PC-3 (cell line): ENCODE measurements at places on chromosomes 1 and 21. TPM values are rescaled to one million over a fixed set of nuclear protein-coding genes. Genes with fewer than 3 reads are reported as not detected.

DNA sequence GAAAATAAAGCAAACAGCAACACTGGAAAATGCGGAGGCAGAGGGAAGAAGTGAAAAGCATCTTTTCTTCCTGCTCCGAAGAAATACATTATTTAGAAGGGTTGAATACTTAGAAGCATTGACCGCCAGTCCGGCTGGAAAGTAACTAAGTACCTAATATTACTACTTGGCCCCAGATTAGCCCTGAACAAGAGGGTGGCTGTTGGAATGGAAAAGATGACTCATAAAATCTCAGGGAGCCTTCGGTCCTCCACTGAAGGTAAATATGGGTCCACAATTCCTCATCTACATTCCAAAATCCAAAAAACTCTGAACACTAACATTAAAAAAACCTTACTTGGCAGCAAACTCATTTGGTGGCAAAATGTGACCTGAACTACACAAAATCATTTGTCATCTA lies 40.1 kb downstream of the BCAR3 start:
- DNase-seq: no peak
- peaks cover 70% of the 10 kb centered on the region for H3K36me3 ChIP-seq
- no peak overlapping the region for H3K4me3 ChIP-seq
- peaks cover 3% of the 10 kb centered on the region; the same call in 1 of the 2 replicates for H3K4me1 ChIP-seq

DNA sequence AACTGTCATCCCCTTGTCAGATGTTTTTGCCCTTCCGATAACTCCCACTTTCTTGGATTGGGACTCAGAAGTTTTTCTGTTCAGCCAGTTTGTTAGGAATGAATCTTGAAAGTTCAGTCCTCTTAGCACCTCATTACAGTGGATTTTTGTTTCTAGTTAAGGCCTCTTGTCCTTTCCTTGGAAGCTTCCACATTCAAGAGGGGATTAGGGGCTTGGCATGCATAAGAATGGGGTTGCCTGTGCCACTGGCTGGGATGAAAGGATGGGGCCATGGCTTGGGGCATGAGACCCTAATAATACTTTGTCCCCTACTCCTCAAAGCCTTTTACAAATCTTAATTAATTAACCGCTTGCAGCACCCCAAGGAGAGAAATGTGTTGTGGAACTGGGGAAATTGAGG lies 2.4 kb upstream of the DHDDS start:
- H3K4me3 ChIP-seq: no peak overlapping the region
- peaks cover 26% of the 10 kb centered on the region for H3K4me1 ChIP-seq
- H3K36me3 ChIP-seq: 0 out of 2 replicates have a peak, but pooled peaks cover 3% of the 10 kb centered on the region
- no peak overlapping the region for H3K27ac ChIP-seq

C8B gene
- not detected in 2 replicates for total RNA-seq

ZC3H12A gene
- total RNA-seq: 45.3 and 65.1 TPM in 2 replicates

DNA sequence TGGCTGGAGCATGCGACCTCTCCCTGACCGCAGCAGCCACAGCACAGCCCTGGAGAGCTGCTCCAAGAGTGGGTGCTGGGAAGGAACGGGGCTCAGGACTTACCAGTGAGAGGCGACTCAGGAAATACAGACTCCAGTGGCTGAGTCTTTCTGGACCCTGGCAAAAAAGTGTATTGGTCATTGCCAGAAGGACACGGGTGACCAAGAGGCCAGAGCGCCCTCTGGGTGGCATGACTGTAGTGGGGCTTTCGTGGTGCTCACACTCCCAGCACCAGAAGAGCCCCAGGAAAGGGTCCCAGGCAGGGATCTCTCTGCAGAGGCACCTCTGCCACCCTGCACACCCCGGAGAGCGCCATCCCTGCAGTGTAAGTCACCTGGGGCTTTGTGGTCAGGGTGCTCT lies 8.9 kb upstream of the PRDM16 start:
- H3K27ac ChIP-seq: no peak overlapping the region
- H3K4me3 ChIP-seq: no peak overlapping the region
- H3K27me3 ChIP-seq: peaks cover 92% of the 10 kb centered on the region
- no peak for DNase-seq
- no peaks in the 10 kb centered on the region for H3K36me3 ChIP-seq
- H3K4me1 ChIP-seq: no peaks in the 10 kb centered on the region

SLC1A7 gene
- 0.23 and 0.26 TPM in 2 replicates for total RNA-seq

GRCh38 chr1:202642619-202643291 lies 67.5 kb downstream of the SYT2 start:
- no peaks in the 10 kb centered on the region for H3K36me3 ChIP-seq
- no peak overlapping the region for H3K4me3 ChIP-seq
- no peak overlapping the region for H3K27ac ChIP-seq
- no peak for DNase-seq
- H3K4me1 ChIP-seq: no peaks in the 10 kb centered on the region

DMBX1 gene
- 1.7 and 2.4 TPM in 2 replicates for total RNA-seq

DNA sequence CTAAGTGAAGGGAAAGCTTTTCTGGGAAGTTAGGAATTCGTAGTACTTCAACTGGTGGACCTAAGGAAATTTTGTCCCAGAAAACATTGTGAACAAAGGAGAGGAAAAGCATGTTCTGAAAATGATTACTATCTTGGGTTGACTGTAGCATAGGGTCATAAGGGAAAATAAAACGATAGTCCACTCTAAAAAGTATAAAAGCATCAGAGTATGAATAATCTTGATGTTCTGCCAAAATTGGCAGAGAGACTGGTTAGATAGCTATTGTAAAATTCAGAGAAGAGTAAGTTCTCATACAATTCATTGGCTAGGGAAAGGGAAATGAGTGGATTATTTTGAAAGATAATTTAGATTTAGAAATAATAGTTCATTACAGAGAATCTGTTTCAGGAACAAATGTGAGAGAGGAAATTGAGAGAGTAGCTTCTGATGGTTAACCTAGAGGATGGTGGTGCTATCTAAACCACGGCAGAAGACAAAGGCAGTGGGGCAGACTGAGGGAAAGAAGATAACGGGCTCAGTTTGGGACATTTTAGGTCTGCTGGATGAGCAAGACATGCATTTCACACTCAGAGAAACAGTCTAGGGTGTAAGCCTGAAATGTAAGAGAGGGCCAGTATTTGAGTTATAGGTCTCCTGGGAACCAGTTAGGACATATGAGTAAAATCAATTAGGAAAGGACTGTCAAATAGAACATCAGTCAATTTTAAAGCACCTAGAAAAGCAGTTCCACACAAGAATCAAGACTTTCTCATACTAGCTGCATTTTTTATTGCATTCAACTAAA lies 799.3 kb upstream of the CXADR start:
- no peak overlapping the region for H3K27ac ChIP-seq
- no peaks in the 10 kb centered on the region for H3K27me3 ChIP-seq
- no peak overlapping the region for H3K4me3 ChIP-seq
- no peaks in the 10 kb centered on the region for H3K36me3 ChIP-seq
- H3K4me1 ChIP-seq: no peaks in the 10 kb centered on the region
- no peak for DNase-seq

DNA sequence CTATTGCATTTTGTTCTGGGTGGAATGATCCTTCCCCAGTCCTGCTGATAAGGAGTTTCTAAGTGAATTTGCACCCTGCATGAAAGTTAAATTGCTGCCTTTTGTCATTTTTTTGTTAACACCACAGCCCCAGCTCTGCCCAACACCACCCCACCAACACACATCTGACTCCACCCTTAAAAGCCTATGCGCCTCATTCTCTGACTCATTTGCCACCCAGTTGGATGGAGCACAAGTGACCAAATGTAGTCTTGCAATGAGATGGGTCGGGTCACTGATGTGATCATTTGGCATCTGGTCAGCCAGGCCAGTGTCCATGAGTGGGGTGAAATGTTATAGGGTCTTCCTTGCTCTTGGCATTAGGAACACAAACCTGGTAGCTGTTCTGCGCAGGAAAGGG lies 256.8 kb downstream of the KAZN start:
- no peak overlapping the region for H3K27ac ChIP-seq
- H3K27me3 ChIP-seq: peaks cover 46% of the 10 kb centered on the region
- no peak for DNase-seq

DNA sequence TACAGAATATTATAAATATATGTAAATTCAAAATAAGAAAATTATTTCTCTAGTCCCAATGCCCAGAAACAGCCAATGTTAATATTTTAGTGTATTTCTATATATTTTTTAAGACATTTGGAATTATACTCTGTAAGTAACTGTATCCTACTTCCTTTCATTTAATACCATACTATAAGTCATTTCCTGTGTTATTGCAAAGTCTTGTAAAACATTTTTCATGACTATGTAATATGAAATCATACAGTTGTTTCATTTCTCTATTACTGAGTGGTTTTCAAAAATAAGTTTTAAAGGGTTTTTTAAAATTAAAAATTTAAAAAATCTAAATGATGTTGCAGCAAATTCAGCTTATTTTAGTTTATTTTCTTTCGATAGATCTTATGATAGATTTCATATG lies 2.0 kb downstream of the RNASEL start:
- H3K36me3 ChIP-seq: no peaks in the 10 kb centered on the region
- H3K4me3 ChIP-seq: no peak overlapping the region
- no peaks in the 10 kb centered on the region for H3K27me3 ChIP-seq
- H3K4me1 ChIP-seq: 0 out of 2 replicates have a peak, but pooled peaks cover 5% of the 10 kb centered on the region
- no peak overlapping the region for H3K27ac ChIP-seq

DNA sequence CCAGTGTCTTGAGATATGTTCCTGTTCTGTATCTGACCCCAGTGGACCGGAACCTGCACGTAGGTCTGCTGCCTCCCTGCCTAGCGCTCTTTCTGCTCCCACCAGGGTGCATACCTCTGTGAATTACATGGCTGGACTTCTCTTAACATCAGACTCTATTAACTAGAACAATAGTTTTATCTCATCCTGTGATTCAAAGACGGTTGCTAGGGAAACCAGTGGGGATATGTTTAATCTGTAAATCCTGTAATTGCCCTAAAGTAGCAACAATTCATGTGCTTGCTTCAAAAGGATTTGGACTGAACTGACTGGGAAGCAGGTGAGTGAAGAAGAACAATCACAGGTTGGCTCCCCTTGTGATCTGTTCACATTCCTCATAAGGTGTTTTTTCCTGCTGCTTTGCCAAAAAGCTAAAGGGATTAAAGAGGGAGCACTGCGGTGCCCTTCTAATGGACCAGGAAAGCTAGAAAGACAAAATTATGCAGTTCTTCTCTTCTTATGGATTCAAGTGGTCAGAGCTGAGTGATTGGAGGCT lies 52.7 kb upstream of the DIRAS3 start:
- H3K36me3 ChIP-seq: no peaks in the 10 kb centered on the region
- H3K4me3 ChIP-seq: no peak overlapping the region
- DNase-seq: no peak

FCRL2 gene
- not detected in 2 replicates for total RNA-seq

DNA sequence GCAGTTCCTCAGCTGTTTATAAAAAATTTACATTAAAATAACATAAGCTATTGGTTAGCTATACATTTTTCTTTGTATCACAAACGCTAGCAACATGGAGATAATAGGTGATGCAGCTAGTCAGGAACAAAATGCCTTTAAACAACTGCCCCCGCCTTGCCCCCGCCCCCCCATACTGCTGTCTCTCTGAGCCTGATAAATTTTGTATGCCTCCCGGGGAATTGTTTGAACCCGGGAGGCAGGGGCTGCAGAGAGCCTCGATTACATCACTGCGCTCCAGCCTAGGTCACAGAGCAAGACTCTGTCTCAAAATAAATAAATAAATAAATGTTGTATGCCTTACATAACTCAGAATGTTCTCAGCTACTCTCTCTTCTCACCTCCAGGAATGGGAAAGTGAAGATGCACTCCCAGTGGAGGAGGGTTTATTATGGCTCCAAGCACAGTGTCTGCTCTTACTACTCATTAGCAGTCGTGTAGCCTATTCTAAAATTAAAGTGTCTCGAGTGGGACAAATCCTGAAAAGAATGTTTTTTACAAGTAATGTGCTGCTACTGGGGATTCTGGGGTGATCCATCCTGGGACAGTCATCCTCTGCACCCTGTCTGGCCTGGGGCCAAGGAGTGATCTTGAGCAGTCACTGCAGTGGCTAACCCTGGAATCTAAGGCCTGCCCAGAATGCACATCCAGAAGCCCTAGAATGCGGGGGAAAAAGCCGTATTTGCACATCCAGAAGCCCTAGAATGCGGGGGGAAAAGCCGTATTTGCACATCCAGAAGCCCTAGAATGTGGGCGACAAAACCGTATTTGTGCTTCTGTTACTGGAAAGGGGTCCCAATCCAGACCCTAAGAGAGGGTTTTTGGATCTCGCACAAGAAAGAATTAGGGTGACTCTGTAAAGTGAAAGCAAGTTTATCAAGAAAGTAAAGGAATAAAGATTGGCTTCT lies 39.4 kb upstream of the ZNF496 start:
- DNase-seq: no peak
- H3K36me3 ChIP-seq: no peaks in the 10 kb centered on the region
- H3K27me3 ChIP-seq: no peaks in the 10 kb centered on the region
- no peak overlapping the region for H3K4me3 ChIP-seq
- peaks cover 12% of the 10 kb centered on the region; the same call in 1 of the 2 replicates for H3K4me1 ChIP-seq

DNA sequence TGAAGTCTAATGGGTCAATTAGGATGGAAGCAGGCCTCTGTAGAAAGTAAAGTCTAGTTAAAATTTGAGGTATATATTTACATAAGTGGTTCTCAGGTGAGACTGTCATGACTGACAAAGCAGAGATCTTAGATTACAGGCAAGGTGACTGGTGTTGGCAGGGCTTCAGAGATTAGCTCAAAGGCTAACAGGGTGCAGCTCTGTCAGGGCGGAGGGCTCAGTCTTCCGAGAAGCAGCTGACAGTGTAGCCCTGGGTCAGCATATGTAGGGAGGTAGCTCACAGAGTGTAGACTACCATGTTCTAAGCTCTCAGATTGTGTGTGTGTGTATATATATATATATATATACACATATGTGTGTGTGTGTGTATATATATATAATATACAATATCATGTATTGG lies 54.7 kb downstream of the RBM11 start:
- H3K27ac ChIP-seq: no peak overlapping the region
- DNase-seq: no peak
- H3K27me3 ChIP-seq: peaks cover 50% of the 10 kb centered on the region
- H3K4me3 ChIP-seq: no peak overlapping the region
- no peaks in the 10 kb centered on the region for H3K4me1 ChIP-seq
- no peaks in the 10 kb centered on the region for H3K36me3 ChIP-seq

KLHDC9 gene
- total RNA-seq: 3.2 and 3.3 TPM in 2 replicates

RNU1-1 gene
- under 0.01 TPM in 2 replicates for total RNA-seq

FAM72C gene
- 4.3 and 7.3 TPM in 2 replicates for total RNA-seq
